ENCODE measurements at places on chromosomes 3 and 15.

- DNase-seq, result peak; percentile 36
These were observed 106.3 kb downstream of the ZBTB20 start for GRCh38 chr3:115040673-115041286.

GRCh38 chr3:58173669-58174398, 36.9 kb downstream of the DNASE1L3 start:
- DNase-seq, result no peak

DNA sequence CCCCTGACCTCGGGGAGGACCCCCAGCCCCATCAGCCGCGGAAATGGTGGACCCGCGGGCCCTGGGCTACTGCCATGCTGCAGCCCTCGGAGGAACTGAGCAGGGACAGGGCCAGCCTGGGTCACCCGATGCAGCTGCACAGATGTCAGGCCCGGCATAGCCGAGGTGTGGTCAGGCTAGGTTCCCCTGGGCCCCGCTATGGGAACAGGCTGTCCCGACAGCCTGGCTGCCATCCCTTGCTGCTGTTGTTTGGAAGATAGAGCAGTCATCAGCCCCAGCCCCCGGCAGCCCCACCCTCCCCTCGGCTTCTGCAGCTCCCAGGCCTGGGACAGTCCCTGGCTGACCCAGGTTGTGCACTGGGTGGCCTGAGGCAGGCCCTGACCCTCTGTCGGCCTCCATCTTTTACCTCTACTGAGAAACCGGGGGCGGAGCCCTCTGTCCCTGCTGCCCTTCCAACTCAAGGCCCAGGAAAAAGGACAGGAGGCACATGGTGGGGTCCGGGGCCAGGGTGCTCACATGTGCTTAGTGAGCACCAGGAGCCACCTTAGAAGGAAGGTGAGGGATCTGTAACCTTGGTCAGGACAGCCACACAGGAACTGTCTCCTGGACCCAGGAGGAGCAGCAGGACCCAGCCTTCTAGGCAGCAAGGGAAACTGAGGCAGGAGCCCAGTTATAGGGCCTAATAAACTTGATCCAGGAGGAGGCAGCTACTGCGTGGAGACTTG, 31.5 kb upstream of the FBLN2 start:
- no peak for DNase-seq

DNA sequence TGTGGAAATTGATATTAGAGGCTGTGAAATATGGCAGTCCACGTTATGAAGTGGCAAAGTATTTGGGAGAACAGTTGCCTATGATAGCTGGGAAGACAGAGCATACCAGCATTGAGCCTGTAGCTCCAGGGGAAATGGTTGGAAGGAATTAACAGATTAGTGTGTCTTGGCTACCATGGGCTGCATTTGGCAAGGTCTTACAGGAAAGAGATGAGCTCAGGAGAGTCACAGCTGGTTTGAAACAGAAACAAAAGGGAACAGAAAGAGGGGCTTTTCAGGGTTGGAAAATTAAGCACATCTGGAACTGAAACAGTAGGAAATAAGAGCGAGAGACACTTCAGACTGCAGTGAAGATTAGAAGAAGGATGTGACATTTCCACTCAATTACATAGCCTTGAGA, 141.7 kb downstream of the FBLN2 start:
- DNase-seq, result no peak

DNA sequence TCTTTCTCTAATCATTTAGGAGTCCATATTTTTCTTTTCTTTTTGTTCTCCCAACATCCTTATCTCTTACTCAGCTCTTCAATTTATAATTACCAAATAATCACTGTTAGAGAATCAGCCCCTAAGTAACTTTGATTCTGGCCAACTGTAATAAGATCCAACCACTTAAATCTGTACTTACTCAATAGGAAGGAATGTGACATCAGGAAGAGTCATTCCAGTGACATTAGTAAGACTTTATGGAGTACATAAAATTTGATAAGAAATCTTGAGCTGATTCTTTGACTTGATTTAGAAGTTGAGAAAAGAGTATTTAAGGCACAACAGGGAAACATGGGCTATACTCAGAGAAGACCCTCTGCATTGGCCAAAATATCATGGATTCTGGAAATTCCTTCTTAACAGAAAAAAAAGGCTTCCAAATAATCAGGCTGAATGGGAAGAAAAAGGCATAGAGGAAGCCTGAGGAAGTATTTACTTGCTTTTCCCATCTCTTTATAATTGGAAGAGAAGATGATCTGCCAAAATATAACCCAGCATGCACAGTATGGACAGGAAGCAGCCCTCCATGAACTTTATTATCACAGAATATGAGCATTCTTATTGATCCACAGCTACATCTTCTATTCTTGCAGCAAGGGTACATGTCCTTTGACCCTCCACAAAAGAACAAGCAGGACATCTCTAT, 289.7 kb upstream of the TPRG1 start:
- DNase-seq, result peak; percentile 77

- DNase-seq, result peak; percentile 50
These were observed 14.5 kb downstream of the RLBP1 start for GRCh38 chr15:89206908-89207331.

GRCh38 chr3:50150863-50151686, 4.0 kb upstream of the SEMA3F start:
- no peak for DNase-seq

- DNase-seq, result no peak
These were observed 312.2 kb downstream of the CNTN3 start for GRCh38 chr3:74302281-74302680.

- DNase-seq, result peak; percentile 26
These were observed 404.6 kb upstream of the C2CD4B start for GRCh38 chr15:62569460-62570404.

DNA sequence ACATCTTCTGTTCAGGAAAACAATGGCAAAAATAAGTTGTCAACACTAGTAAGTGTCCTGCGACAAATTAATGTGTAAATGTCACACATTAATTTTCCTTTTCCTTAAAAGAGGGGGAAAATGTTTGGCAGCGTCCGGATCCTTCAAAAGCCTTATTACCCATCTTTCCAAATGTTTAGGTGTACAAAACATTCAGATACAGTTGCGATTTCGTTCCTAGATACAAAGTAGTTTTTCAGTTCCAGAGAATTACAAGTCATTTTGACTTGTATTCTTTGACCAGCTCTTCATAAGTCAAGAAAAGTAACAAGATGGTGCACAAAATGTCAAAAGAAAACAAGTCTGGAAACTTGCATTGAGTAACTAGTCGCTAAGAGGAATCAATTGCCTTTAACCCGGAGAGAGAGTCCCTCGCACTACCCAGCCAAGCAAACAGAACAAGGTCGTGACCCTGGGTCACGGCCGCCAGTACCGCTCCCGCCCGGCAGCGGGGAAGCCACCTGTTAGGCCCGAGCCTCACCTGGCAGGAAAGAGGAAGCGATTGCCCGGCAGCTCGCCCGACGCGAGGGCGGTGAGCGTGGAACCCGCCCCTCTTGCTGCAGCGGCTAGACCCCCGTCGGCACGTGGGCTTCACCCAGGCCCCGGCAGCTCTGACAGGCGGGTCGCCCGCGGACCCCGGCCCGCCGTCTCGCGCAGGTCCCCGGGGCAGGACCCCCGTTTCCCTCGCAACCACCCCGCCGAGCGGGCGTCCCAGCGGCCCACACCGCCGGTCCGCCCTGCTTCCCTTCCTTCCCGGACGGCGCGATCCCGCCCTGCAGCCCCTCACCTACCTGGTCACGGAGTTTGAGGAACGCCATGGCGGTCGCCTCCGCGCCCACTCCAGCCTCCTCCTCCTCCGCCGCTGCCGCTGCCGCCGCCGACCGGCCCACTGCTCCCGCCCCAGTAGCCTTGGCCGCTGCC, 61.0 kb upstream of the ANKRD28 start:
- no peak for DNase-seq

GRCh38 chr3:10577486-10577885, 72.1 kb upstream of the ATP2B2 start:
- DNase-seq, result no peak

DNA sequence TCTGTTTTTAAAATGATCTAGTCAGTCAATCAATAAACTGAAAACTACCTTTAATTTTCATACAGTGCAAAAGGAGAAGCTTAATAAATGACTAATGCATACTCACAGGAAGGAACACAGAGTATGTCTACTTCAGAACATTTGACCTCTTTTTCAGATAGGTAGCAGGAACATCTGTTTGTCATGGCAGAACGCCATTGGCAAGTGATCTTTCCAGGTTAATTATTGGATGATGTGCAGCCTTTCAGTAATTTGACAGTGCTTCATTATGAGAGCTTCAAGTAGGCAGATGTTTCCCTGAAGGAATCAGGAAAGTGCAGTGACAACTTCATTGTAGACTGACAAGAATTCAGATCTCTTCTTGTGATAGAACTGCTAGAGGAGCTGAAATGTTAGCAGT, 325.0 kb downstream of the OTOL1 start:
- DNase-seq, result no peak

DNA sequence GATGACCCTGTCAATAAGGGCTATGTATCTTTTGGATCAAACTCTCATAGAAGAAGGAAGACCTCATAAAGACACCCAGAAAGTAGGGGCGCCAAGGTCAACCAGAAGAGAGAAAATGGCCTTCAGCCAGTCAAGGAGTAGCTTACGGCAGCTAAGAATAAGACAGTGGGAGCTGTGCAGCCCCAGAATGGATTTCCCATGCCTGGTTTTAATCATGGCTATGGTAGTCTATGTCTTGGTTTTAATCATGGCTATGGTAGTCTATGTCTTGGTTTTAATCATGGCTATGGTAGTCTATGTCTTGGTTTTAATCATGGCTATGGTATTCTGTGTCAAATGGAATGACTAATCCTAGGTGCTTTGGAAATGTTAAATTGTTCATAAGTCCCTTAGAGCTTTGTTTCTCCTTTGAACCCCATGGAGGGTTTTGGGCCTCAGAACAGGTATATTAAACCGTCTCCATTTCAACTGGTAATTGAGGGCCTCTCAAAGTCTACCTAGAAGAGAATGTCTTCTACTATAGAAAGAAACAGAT, 742.0 kb upstream of the CFAP20DC start:
- DNase-seq, result no peak

DNA sequence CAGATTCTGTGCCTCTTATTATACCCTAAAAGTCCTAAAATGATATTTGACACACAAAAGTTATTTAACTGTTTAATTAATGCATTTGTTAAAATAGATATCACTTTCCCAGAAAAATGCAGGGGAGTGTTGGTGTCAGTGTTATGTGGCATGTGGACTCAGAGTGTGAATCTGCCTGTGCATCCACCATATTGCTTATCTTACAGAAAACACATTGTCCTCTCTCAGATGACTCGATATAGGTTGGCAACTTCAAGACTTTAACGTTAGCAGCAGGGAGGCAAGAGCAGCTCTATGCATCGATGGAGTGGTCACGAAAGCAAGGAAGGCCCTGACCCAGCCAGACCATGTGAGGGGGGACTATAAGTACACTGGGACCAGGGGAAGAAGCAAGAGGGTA, 165.4 kb upstream of the DCBLD2 start:
- DNase-seq, result no peak

GRCh38 chr3:13278783-13279531, 141.2 kb downstream of the NUP210 start:
- no peak for DNase-seq

- DNase-seq, result no peak
These were observed 4.2 kb downstream of the EDEM1 start for GRCh38 chr3:5191555-5192304.

- DNase-seq, result no peak
These were observed 49.3 kb downstream of the FGD5 start for GRCh38 chr3:14867936-14868570.

GRCh38 chr3:78724859-78725258, 1042.9 kb downstream of the ROBO1 start:
- no peak for DNase-seq

GRCh38 chr3:12741209-12741608, 17.9 kb downstream of the TMEM40 start:
- DNase-seq, result no peak

- no peak for DNase-seq
These were observed 44.6 kb upstream of the FILIP1L start for GRCh38 chr3:100158918-100159330.

- DNase-seq, result peak; percentile 34
These were observed 6.5 kb downstream of the TPM1 start for GRCh38 chr15:63048776-63049665.

DNA sequence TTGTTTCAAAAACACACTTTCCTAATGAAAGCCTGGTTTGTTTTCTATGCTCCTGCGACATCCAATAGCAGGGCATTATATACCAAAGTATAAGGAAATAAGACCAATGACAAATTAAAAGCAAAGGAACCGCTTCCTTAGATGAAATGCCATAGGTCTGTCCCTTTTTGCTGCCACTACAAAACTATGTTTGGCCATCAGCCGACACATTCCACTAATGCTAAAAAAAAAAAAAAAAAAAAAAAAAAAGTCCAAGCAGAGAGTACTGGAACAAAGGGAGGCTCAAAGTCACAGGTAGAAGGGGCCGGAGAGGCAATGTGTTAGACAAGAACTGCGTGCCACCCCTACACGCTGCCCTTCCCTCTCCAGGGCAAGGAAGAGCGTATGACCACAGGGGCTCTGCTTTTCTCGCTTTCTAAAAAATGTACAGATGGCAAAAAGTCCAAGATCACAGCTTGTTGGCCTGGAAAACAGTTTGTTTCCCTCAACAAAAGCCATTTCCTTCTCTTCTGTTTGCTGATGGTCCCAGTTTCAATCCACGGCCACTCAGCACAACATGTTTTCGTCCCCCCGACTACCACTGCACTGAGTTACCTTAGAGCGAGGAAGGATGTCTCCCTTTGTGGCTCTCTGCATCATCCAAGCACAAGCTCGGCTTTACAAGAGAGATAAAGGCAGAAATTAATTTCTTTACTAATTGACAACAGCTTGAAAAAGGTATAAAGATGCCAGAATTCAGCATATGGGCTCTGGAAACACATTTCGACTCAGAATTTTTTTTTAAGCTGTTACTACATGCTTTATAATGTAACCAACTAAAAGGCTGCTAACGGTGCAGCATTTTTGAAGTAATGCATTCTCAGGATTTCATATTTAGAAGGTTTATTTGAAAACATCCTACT, 70.8 kb downstream of the ABTB1 start:
- DNase-seq, result no peak

DNA sequence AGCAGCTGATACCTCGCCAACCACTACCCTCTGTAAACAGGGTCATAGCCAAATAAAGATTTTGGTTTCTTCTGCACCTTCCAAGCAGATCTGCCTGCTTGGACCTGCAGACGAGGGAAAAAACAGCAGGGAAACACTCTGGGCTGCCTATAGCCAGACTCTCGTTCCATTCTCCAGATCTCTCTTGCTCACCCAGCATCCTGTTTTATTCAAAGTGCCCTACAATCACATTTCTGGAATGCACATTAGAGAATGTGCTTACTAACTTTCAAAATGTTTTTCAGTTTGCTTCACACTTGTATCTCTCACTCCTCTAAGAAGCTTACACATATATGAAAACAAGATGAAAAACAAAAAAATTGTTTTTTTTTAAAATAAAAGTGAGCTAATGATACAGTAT, 71.4 kb downstream of the MLH1 start:
- DNase-seq, result no peak

DNA sequence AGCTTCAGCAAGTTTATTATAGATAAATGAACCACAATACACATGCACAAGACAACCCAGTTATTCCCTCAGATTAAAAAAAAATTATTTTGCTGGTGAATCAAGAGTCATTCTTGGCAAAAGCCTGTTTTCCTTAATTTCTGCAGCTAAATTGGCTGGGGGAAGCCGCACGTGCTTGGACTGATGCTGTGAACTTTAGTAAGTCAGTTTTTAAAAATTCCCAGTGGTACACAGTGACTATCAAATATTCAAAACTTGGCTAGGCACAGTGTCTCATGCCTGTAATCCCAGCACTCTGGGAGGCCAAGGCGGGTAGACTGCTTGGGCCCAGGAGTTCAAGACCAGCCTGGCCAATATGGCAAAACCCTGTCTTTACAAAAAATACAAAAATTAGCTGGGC, 23.9 kb downstream of the EHD4 start:
- DNase-seq, result no peak

Data from NCI-H226 (cell line).